GM19239 (cell line): ENCODE measurements at places on chromosomes 6 and 20.

DNA sequence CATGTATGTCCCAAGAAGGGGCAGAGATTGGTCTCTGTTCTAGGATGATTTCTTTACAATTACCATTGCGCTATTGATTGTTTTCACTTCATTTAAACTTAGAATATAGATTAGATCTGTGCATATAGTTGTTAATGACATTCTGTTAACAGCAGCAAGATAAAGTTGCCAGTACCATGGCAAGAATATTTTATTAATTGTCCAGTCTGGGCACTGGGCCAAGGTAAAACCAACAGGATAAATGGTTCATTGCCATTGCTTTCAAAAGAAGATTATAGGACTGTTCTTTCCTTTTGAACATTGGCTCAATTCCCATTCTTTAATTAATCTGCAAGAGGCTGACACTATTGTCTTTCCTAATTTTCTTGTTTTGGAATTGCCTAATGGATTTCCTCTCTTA, 592.4 kb downstream of the RFPL4B start:
- DNase-seq: no peak

DNA sequence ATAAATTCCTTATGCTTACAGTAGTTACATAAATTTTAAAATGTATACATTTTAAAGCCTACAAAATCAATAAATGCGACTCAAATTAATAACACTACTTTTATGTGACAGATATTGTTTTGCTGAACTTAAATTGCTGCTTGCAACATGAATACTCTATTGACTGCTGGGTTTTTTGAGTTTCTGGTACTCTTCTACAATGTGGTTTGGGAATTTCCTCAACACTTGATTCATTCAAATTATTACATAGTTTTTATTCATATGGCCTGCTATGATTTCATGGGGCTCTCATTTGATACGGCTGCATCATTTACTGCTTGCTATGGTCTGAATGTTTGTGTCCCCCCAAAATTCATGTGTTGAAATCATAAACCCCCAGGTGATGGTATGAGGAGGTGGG, 2.3 kb upstream of the TXLNB start:
- no peak for DNase-seq

DNA sequence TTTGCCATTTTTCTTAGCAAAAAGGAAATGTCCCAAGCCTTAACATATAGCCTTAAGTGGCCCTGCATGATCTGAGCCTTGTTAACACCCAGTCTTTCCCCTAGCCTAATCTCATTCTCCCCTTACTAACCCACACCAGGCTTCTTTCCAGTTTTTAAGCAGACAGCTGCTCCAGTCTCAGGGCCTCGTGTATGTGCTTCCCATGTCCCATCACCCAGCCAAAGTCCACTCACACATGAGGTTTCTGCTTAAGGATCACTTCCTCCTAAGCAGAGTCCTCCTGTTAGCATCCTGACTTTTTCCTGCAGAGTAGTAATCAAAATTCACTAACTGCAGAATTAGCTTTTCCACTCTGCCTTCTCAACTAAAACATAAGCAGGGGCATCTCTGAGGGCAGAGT, 96.1 kb downstream of the SMLR1 start:
- DNase-seq: no peak

DNA sequence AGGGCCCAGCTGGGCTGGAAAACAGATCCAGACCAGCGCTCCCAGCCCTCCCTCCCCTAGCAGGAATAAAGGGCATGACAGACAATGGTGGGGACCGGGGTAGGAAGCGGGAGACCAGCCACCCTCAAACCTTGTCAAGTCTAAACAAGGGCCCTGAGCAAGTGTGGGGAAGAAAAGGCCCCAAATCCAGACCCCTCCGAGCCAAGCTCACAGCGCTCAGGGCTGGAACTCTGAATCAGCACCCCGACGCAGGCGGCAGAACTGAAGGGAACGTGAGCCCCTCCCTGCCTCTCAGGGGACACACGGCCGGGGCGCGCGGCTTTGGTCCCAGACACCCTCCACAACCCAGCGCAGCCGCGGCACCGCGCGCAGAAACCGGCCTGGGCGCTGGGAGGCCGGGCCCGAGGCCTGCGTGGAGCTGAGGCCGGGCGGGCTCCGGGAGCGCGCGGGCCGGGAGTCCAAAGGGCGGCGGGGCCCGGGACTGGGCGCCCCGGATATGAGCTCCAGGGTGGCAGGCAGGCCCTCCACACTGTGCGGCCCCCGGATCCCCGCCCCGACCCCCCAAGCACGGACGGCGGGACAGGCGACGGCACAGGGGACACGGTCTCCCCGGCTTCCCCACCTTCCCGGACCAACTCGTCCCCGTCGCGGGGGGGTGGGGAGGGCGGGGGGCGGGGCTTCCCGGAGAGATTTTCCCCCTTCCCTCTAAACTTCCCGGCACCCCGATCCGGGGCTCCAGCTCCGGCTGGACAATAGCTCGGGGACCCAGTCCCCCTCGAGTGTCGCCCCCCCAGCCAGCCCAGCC, 641 bp downstream of the TEAD3 start:
- DNase-seq: no peak

DNA sequence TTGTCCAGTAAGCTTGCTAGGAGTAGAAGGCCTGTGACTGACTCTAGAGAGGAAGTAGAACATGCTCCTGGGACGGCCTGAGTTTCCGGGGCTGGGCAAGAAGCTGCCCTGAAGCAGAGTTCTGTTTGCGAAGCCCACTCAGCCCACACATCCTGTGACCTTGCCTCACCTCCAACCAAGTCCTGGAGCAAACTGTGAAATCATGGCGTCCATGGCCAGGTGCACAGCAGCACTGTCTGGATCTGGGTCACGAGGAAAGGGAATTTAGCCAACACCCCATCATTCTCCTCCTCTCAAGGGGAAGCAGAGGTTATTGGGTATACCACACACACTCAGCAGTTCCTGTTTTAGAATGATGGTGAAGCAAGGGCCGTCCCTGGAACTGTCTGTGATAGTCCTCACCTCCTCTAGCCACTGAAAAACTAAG, 87.5 kb downstream of the CRYBG1 start:
- peak; percentile 6 for DNase-seq

- no peak for DNase-seq
These were observed 111.3 kb downstream of the BANF2 start for GRCh38 chr20:17810847-17811627.

DNA sequence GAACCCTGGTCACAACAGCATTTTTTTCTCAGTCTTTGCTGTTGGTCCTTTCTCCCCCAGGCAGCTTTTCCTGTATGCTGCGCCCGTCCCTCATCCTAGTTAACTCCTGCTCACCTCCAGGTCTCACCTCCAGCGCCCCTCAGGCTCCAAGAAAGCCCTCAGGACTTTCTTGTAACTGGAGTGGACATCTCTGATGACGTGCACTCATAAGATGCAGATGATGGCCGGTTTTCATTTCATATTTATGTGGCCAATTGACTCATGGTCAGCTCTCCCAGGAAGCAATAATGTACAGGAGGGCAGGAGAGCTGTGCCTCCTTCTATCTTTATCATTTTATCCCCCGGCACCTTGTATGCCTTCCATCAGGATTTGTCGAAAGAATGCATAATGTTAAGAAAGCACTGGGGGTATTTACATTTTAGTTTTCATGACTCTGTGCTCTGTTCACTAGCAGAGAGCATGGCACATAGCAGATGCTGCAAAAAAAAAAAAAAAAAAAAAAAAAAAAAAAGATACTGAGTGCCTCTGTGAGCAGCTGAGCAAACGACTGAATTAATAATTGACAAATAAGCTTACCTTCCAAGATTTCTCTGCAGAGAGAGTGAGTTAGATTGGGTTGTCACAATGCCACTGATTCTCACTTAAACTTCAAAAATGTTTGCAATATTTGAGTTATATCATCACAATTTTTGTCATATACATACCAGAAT, 170.2 kb downstream of the DOK5 start:
- no peak for DNase-seq

DNA sequence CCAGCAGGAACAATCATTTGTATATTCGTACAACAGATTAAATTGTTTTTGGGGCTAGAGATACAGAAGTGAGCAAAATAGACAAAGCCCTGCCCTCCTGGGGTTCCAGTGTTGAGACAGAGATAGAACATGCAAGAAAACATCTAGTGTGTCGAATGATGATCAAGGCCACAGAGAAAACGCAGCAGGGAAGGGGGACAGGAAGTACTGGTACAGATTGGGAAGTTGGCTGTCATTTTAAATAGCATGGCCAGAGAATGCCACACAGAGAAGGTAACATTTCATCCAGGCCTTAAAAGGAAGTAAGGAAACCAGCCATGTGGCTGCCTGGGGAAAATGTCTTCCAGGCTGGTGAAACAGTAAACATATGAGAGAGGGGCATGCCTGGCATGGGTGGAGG, 202.6 kb upstream of the MYLIP start:
- no peak for DNase-seq
